Tibial nerve (tissue), 4 donors: ENCODE measurements at places on chromosomes 4 and X. TPM values are rescaled to one million over a fixed set of nuclear protein-coding genes. Genes with fewer than 3 reads are reported as not detected.

Gene ATP8A1
- total RNA-seq, result 70.4 TPM

Gene SFRP2
- 38.0 TPM for total RNA-seq

Gene CNOT6L
- 23.7 TPM for total RNA-seq

Gene PRIMPOL
- 36.7 TPM for total RNA-seq

Gene MAMLD1
- total RNA-seq, result 9.6 TPM

Gene KANTR
- 26.4 TPM for total RNA-seq

Gene ESX1
- total RNA-seq, result not detected

Gene SULT1E1
- total RNA-seq, result not detected

Gene CHST7
- 106 TPM for total RNA-seq

Gene SHROOM3
- 28.0 TPM for total RNA-seq

Gene ANXA10
- total RNA-seq, result not detected

Gene CC2D2A
- 45.7 TPM for total RNA-seq

Gene RNF150
- total RNA-seq, result 17.0 TPM

Gene TCEAL7
- 8.3 TPM for total RNA-seq

Gene FGF16
- total RNA-seq, result not detected

Gene METAP1
- 20.1 TPM for total RNA-seq

Gene ITIH6
- total RNA-seq, result not detected

Gene ADAM29
- total RNA-seq, result not detected

Gene TEX13A
- total RNA-seq, result not detected

Gene IL2
- not detected for total RNA-seq
